ENCODE measurements at places on chromosomes 1 and 21.

- no peak for DNase-seq
Observed at GRCh38 chr21:16309250-16309971, 579.6 kb downstream of the USP25 start.

- DNase-seq, result peak; percentile 74
Observed at GRCh38 chr1:115980998-115981993, 5.0 kb downstream of the SLC22A15 start.

GRCh38 chr1:186680245-186681061, at the start of gene PTGS2:
Gene PTGS2 (minus strand): TSS chr1:186680423. CDS start chr1:186680290, 133 bp downstream.
- DNase-seq, result peak; percentile 93

GRCh38 chr1:30272277-30273020, 450.9 kb downstream of the MATN1 start:
- no peak for DNase-seq

GRCh38 chr21:23743821-23744220, 1863.5 kb downstream of the MRPL39 start:
- no peak for DNase-seq

- no peak for DNase-seq
Observed at GRCh38 chr1:221611656-221612046, 130.2 kb downstream of the DUSP10 start.

DNA sequence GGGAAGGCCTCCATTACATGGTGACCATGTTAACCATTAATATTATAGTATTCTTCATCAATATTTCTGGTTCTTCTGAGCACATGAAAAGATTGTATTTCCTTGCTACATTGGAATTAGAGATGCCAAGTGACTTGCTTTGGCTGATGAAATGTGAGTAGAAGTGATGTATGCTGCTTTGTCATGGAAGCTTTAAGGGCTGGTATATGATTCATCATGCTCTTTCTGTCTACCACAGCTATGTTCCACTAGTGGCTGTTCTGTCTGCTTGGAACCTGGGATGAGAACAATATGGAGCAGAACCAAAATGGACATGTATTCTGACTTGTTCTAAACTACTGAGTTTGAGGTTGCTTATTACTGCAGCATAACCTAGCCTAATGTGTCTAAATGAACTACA, 163.3 kb downstream of the TM2D1 start:
- no peak for DNase-seq

GRCh38 chr1:184822267-184822666, 67.6 kb upstream of the EDEM3 start:
- DNase-seq, result no peak

DNA sequence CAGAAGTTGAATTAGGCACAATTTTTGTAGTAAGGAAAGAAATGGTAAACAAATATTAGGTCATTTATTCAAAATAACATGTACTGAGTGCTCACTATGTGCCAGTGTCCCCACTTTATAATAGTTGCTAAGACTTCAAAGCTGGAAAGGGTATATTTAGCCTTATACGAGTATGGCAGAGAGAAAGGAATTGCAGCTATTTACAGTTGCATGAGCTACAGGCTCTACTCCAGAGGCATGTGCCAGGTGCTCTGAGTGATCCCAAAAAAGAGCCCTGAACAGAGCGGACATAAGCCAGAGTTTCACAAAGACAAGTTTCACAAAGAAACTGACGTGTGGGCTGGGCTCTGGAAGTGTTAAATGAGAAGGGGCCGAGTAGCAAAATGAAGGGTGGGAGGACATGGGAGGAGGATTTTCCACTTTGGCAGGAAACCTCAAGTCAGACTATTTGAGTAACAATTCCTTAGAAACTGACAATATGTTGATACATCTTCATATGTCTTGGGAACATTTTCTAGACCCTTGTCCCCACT, 40.9 kb downstream of the FASLG start:
- no peak for DNase-seq

DNA sequence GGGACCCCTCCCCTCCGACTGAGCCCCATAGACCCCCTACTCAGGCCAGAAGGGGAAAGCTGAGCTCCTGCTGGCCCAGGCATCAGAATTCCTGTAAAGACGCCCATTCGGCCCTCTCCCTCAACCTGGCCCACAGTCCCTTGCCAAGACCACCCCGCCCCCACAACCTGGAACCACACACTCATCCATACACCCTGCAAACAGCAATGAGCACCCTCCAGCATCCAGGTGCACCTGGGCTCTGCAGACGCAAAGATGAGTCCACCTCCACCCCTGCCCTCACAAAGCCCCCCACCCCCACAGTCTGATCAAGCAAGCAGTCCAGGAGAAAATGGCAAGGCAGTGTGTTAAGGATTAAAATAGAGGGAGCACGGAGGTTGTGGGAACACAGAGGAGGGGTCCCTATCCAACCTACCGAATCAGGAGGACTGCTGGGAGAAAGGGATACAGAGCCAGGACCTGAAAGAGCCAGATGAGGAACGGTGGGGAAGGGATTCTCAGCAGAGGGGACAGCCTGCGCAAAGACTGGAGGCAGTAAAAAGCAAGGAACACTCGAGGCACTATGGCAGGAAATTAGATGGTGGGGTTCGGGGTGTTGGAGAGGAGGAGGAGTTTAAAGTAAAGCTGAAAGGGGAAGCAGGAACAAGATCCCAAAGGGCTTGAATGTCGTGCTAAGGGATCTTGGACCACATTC, 67.3 kb upstream of the LAPTM5 start:
- no peak for DNase-seq

- DNase-seq, result peak; percentile 39
Observed at GRCh38 chr1:64983110-64983509, 16.8 kb upstream of the JAK1 start.

- DNase-seq, result no peak
Observed at GRCh38 chr1:1250786-1251284, 4.3 kb upstream of the C1QTNF12 start.

DNA sequence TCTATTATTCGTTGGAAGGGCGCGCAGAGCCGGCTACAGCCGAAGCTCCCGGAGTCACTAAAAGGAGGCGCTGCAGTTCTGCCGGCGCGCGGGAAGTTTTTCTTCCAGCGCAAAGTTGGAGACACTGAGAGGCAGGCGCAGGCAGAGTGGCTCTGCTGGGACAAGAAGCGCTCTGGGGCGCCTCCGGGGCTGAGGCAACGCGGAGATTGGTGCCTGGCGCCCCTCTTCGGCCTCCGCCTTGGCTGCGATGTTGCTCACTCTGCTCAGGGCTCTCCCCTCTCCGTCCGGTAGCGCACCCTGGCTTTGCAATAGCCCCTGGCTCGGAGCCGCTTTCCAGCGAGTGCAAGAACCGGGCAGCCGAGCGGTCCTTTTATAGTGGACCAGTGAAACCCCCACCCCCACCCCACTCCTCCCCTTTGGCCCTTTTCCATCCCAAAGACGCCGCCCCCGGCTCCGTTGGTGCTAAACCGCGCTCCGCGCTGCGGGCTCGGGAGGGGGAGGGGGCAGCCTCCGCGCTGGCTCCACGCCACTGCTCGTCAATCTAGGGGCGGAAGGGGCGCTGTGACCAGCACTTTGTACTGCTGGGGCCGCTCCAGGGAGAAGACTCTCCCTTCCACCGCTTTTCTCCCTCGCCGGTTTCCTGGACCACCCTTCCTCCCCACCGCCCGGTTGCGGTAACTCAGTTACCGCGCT, at the start of gene ADAMTS1:
TSS of gene ADAMTS1 (minus strand) at position 344 of the 693 bp plus-strand sequence. CDS start 455 bp downstream, outside the sequence.
- DNase-seq, result peak; percentile 94

DNA sequence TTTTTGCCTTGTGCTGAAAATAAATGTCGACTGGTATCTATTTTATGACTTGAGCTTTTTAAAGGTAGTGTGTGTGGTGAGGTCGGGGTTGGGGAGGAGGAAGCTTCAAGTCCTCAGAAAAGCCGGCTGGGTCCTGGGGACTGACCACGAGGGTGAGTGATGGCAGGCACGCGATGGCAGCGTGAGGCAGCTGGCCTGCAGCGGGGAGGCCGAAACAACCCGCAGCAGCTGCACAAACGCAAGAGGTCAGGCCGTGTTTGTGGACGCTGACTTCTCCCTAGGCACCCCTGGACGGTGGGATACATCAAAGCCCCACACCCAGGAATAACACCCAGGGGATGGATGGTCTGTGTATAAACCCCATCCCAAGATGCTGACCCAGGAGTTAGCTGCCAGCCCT, 51.4 kb downstream of the ZBTB18 start:
- DNase-seq, result no peak

- DNase-seq, result peak; percentile 62
Observed at GRCh38 chr1:164608651-164609057, 49.7 kb downstream of the PBX1 start.

DNA sequence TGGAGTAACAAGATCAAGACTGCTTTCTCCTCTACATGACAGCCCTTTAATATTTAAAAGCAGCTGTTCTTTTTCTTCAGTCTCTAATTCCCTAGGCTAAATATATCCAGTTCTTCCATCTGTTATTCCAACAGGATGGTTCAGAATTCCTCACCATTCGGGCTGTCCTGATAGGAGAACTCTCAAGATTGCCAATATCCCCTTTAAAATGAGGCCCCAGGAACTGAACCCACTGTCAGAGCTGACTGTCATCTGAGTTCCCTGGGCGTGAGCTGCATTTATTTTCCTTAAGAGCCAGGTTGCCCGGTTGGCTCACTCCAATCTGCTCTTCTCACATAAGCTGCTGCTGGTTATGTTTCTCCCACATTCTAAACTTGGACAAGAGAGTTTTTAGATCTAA, 177.6 kb downstream of the MIS18A start:
- DNase-seq, result no peak

DNA sequence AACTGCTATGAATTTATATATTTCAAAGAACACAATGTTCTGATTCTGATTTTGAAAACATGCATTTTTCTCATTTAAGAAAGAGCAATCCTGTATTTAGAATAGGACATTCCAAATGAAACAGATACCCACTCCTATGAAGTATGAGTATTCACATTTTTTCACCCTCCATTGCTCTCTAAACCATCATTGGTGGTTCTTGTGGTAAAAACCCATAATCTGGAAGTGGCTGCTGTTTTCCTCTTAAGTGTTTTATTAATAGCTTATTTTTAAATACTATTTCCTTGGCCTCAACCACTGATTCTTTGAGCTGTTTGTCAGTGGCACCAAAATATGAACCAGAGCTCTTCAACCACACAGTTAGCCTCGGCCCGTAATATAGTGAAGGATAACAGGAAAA, 60.0 kb upstream of the ADAM30 start:
- DNase-seq, result no peak

GRCh38 chr1:62082456-62083363, 111.9 kb upstream of the L1TD1 start:
- peak; percentile 68 for DNase-seq

DNA sequence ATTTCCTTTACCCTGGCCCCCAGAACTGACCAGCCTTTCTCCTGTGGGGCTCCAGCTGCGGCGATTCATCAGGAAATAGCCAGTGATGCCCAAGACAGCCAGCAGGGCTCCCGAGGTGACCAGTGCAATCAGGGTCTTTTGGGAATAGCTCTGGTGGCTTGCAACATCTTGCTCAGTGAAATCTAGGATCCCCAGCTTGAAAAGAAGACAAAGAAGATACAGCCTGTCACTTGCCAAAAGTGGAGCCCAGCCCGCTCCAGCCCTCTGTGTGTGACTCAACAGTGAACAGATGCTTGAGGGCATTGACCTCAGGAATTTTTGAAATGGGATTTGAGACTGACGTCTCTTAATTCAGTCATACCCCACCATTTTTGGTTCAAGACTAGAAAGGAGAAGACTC, 22.3 kb downstream of the CD34 start:
- DNase-seq, result peak; percentile 79

GRCh38 chr21:46295996-46296752, 10.0 kb downstream of the YBEY start:
- peak; percentile 95 for DNase-seq

DNA sequence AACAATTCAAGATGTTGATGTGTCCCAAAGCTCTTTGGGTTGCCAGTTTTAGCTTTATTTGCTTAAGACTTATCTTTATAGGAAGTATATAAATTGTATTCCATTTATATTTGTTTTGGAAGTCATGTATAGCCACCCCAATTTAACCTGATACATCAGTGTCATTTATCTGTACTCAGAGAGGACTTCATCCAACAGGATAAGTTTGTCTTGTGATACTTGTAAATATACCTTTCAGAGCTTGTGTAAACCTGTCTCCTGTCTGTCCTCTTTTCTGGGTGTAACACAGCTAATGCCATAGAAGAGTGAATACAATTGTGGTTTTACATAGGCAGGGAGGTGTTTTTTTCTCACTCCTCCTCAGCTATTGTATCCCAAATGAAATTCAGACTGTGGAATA, 10.4 kb downstream of the PTGFR start:
- no peak for DNase-seq

DNA sequence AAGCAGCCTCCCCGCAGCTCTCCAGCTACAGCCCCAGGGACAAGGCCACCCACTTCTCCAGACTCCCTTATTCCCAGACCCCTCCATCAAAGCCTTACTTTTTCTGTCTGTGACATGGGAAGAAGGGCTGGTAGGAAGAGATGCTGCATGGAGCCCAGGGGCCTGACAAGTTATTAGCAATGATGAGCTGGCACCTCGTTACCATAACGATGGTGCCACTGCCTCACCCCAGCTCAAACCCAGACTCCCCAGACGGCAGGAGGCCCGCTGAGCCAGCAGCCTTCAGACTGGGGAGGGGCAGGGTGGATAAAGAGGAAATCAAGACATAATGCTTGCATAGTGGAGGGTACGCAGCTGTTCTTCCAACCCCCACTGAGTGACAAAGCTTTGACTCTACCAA, 3.3 kb downstream of the DLGAP3 start:
- no peak for DNase-seq

- DNase-seq, result peak; percentile 90
Observed at GRCh38 chr1:53025034-53025768, 36.8 kb upstream of the PODN start.

DNA sequence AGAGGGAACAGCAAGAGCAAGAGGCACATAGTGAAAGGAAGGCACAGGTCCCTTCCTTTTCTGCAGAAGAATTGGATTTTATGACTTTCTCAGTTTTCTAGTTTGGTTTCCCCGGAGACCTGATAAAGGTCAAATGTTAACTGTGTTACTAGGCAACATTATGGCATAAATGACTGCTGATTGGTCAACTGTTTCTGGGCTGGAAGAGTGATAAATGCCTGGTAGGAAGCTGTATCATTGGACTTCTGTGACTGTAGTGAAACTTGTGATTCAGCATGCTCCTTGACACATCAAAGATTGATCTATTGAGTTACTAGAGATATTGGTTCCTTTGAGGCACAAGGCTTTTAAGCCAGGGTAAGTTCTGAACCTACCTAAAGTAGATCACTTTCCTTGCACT, 55.7 kb downstream of the LRRC8C start:
- no peak for DNase-seq

- no peak for DNase-seq
Observed at GRCh38 chr1:55938376-55938850, 641.0 kb downstream of the PLPP3 start.

GRCh38 chr1:46450160-46450517, 39.5 kb upstream of the DMBX1 start:
- no peak for DNase-seq

GRCh38 chr1:226605318-226605950, 56.9 kb downstream of the STUM start:
- DNase-seq, result no peak

- DNase-seq, result no peak
Observed at GRCh38 chr1:54640863-54641836, at the start of gene MROH7. Gene MROH7 (plus strand): TSS chr1:54641786. CDS start chr1:54652927, 11,141 bp downstream.

DNA sequence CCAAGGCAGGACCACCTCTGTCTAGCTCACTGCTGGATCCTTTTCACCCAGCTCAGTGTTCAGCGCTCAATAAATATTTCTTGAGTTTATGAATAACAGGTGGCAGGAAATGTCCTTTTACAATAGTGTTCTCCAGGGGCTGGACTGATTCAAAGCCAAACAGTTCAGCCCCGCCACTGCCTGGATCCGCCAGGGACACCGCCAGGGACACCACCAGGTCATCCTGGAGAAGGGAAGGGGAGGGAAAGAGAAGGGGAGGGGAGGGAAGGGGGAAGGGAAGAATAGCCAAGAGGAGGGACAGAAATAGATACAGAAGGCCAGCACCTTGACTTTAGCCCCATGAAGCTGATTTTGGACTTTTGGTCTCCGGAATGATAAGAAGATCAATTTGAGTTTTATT, 255.6 kb downstream of the GRIK3 start:
- no peak for DNase-seq

Data from AG20443 (cell line).